ENCODE measurements at places on chromosomes 1 and 21.

- DNase-seq: no peak
These were observed 9.7 kb downstream of the TMEM81 start for GRCh38 chr1:205074513-205074912.

DNA sequence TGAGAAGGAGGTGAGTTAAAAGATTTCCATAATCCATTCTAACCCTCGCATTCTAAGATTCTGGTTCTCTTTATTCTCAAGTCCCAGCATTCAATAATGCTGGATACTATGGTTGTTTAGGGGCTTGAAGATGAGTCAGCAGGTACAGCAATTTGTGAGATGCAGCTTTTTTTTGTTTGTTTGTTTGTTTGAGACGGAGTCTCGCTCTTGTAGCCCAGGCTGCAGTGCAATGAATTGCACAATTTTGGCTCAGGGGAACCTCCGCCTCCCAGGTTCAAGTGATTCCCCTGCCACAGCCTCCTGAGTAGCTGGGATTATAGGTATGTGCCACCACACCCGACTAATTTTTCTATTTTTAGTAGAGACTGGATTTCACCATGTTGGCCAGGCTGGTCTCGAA, 23.3 kb downstream of the EIF4G3 start:
- DNase-seq: no peak

GRCh38 chr1:200751717-200752116, 13.0 kb downstream of the CAMSAP2 start:
- no peak for DNase-seq

DNA sequence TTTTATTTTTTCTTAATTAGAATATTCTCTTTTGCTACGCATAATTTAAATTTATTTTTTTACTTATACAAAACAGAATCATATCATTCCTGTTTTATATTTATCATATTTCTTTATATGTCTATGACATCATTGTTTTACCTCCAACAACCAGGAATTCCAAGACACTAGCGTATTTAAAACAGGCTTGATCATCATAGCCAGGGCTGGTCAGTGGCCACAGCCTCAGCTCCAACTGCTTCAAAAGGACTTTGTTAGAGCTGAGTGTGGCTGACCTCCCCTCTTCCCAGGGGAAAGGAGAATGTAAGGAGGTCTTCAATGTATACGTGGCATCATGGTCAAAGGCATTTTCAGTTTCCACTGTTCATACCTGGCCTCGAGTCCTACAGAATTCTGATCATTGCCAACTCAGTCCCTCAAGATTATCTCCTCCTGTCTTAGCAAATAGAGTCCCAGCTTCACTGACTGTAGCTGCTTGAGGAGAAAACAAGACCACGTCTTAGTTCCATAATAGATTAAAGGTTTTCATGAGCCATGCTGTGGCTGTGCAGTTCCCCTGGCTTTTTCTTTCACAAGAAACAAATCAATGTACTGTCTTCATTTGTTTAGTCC, 444.0 kb downstream of the PTPRC start:
- DNase-seq: no peak

DNA sequence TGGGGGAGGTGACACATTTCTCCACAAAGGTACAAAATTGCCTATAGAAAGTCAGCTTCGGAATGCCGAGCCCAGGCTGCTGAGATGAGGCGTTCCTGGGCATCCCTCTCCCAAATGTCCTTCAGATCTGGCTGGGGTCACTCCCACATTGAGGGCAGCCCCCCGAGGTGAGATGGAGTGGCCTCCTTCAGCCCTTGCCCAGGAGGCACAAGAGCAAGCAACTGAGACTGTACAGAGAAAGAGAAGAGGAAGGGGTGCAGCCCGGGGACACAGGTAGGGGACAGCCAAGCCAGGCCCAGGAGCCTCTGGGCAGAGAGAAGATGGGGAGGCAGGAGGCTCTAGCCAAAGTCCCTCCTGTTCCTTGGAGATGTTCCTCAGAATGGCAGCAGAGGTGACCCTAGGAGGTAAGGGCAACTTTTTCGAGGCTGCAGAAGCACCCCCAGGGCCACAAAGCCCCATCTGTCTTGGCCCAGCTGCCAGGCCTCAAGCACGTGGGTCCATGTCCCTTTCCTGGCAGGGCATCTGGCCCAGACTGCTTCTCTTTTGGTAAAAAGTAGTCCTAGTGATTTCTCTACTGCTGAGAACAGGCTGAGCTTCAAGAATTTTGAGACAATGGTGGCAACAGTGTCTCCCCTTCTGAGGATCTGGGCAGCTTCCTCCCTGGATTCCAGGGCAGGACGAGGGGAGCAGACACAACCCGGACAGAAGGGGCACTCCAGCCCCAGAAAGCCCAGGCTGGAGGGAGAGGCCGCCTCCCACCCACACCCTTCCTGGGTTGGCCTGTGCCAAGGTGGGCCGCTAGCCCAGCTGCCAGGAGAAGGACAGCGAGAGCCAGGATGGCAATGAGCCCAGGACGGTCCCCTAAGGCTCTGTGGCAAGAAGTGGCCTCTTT, 68.0 kb downstream of the LRRN2 start:
- no peak for DNase-seq
